ENCODE measurements at places on chromosomes 1 and 21. TPM values are rescaled to one million over a fixed set of nuclear protein-coding genes. Genes with fewer than 3 reads are reported as not detected.

DNA sequence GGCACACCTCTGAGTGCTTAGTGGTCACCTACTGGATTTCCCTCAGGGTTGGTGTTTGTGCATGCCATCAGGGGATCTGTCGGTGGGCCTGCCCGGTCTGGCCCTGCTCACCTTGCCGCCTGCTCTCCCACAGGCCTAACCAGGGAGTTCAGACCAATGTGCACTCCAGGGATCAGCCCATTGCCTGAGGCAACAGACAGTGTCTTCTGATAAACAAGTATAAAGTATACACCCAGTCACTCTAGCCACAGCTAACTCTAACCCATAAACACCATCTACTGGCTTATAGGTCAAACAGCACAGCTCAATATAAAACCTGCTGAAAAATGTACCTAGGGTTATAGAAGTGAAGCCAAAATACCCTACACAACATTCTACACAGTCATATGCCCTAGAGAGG, 1300.0 kb downstream of the PLA2G4A start:
- H3K27ac ChIP-seq = no peak overlapping the region
- H3K4me3 ChIP-seq = no peak overlapping the region
- H3K4me1 ChIP-seq = no peaks in the 10 kb centered on the region
- peak; percentile 41 for DNase-seq
- H3K27me3 ChIP-seq = no peaks in the 10 kb centered on the region
- no peaks in the 10 kb centered on the region for H3K36me3 ChIP-seq

DNA sequence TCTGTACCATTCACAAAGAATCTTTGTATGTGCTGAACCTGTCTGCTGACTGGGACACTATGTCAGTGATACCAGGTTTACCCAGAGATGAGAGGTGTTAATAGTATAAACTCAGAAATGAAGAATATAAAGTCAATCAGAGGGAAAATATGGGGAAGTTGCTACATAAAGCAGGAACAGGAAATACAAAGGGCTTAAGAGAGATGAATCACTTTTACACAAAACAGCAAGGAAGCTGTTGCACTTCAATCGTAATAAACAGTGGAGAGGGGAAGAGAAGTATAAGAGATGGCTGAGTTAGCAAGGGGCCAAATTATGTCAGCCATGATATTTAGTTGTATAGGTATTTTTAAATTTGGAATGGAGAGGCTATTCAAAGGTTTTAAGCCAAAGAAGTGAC, 890.2 kb upstream of the NCAM2 start:
- H3K4me1 ChIP-seq = no peaks in the 10 kb centered on the region
- H3K36me3 ChIP-seq = no peaks in the 10 kb centered on the region
- no peak overlapping the region for H3K4me3 ChIP-seq
- H3K27me3 ChIP-seq = no peaks in the 10 kb centered on the region

DNA sequence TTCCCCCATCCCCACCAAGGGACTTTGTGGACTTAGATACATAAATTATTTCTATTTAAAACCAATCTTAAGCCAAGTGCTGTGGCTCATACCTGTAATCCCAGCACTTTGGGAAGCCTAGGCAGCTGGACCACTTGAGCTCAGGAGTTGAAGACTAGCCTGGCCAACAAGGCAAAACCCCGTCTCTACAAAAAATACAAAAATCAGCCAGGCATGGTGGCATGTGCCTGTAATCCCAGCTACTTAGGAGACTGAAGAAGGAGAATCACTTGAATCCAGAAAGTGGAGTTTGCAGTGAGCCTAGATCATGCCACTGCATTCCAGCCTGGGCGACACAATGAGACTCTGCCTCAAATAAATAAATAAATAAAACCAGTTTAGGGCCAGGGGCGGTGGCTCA, 4.5 kb upstream of the LAX1 start:
- DNase-seq = no peak
- H3K27me3 ChIP-seq = peaks cover 3% of the 10 kb centered on the region
- no peak overlapping the region for H3K27ac ChIP-seq

DNA sequence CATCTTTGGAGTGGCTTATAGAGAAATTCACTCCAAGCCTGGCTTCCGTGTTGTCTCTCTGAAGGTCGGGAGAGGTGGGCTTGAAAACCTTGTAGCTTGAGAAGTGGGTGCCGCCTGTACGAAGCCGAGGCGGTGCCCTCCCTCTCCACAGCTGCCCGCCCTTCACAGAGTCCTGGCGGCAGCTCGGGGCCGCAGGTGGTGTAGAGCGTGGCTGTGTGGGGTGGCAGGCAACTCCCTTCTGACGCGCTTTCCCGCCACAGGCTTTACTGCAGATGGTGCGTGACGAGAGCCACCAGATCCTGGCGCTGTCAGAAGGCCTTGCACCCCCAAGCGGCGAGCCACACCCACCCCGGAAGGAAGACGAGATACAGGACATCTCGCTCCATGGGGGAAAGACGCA, 33.1 kb upstream of the DIP2A start:
- no peak for DNase-seq
- peaks cover 18% of the 10 kb centered on the region for H3K36me3 ChIP-seq
- H3K4me3 ChIP-seq = no peak overlapping the region
- no peak overlapping the region for H3K27ac ChIP-seq
- H3K27me3 ChIP-seq = no peaks in the 10 kb centered on the region
- H3K4me1 ChIP-seq = no peaks in the 10 kb centered on the region

DNA sequence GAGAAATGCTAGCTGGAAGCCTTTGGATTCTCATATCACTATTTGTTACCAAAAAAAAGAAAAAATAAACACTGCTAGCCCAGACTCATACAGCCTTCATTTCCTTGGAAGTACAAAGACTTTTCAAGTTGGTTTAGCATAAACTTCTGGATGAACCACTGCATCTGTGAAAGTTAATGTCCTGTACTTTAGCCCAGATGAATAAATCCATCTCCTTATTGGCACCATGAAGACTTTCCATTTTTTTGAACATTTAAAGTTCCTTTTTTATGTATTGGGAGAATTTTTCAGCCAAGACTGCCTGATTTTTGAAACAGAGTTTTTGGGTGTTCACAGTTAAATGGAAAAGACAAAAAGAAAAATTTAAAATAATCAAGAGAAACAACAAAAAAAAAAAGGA, 184.0 kb upstream of the C1orf87 start:
- no peak overlapping the region for H3K4me3 ChIP-seq
- H3K27me3 ChIP-seq = no peaks in the 10 kb centered on the region
- H3K36me3 ChIP-seq = no peaks in the 10 kb centered on the region
- H3K4me1 ChIP-seq = peaks cover 2% of the 10 kb centered on the region
- H3K27ac ChIP-seq = no peak overlapping the region
- no peak for DNase-seq

DNA sequence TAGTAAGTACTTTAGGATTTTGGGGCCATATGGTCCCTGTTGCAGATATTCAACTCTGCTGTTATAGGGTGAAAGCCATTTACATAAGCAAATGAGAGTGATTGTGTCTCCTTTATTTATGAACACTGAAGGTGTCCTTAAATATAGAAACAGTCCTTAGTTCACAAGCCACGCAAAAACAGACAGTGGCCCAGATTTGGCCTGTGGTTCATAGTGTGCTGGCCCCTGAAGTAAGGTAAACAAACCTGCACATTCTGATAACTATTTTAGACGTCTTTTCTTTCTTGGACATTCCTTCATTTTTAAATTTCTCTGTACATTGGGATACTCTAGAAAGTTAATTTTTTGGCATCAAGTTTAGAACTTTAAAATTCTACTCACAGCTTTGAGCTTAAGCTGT, 23.5 kb downstream of the RAP1A start:
- no peak overlapping the region for H3K27ac ChIP-seq
- no peaks in the 10 kb centered on the region for H3K4me1 ChIP-seq
- no peak for DNase-seq
- H3K27me3 ChIP-seq = no peaks in the 10 kb centered on the region
- no peak overlapping the region for H3K4me3 ChIP-seq

GRCh38 chr1:101190441-101190840, 46.4 kb upstream of the S1PR1 start:
- no peak overlapping the region for H3K4me3 ChIP-seq
- H3K27ac ChIP-seq = no peak overlapping the region
- DNase-seq = no peak
- H3K36me3 ChIP-seq = no peaks in the 10 kb centered on the region
- no peaks in the 10 kb centered on the region for H3K27me3 ChIP-seq

C8B gene
- not detected for total RNA-seq

ANKRD65 gene
- 2.0 TPM for total RNA-seq
